ENCODE measurements at places on chromosomes 6 and 20. TPM values are rescaled to one million over a fixed set of nuclear protein-coding genes. Genes with fewer than 3 reads are reported as not detected.
A peak's percentile ranks its signal among the peaks of the same experiment; 100 is the strongest.

Gene GJA10
- not detected for total RNA-seq

Gene PKHD1
- total RNA-seq = 0.40 TPM

Gene NCOA5
- total RNA-seq = 26.9 TPM

Gene PTCRA
- total RNA-seq = not detected

Gene CD109
- 16.8 TPM for total RNA-seq

Gene DPPA5
- not detected for total RNA-seq

Gene UBE3D
- total RNA-seq = 5.0 TPM

Gene AGER
- 5.0 TPM for total RNA-seq

DNA sequence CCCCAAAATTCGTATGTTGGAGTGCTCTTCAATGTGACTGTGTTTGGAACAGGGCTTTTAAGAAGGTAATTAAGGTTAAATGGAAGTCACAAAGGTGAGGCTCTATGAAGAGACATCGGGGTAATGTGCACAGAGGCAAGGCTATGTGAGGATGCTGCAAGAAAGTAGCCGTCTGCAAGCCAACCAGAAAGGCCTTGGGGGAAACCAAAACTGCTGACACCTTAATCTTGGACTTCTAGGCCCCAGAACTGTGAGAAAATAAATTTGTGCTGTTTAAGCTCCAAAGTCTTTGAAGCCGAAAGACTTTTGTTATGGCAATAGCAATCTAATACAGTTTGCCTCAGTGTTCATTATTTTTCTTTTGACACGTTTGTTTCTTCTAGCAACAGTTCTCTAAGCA is 2.4 kb upstream of the IRAK1BP1 start:
- no peak for DNase-seq

- DNase-seq = peak; percentile 77
Measured at GRCh38 chr6:129748901-129749748, 39.1 kb upstream of the ARHGAP18 start.

DNA sequence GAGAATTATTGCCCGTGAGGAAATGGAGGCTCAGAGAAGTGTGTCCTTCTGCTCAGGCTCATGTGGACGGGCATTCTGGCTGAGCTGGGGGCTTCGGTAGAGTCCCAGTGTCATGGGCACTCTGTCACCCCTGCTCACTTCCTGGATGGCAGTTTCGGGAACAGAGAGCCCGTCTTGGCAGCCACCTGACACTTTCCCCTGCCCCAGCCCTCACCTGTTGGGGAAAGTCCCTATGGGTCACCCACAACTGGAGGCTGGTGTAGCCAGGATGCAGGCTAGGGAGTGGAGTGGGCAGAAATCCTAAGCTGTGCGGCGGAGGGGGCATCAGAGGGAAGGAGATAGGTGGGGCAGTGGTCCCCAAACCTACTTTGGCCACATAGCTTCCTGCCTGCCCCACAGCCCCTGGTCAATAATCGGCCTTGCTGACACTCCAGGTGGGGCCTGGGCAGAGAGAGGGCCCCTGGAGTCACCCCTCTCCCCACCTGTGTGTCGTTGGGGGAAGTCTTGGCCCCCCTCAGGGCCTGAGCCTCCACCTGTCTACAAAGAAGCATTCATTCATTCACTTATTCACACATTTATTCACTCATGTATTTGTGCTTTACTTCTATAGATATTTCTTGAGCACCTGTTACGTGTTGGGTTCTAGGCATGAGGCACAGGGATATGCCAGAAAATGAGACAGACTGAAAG is 40.5 kb downstream of the SNAI1 start:
- no peak for DNase-seq

- DNase-seq = no peak
Measured at GRCh38 chr20:34040300-34040995, 46.7 kb downstream of the RALY start.

DNA sequence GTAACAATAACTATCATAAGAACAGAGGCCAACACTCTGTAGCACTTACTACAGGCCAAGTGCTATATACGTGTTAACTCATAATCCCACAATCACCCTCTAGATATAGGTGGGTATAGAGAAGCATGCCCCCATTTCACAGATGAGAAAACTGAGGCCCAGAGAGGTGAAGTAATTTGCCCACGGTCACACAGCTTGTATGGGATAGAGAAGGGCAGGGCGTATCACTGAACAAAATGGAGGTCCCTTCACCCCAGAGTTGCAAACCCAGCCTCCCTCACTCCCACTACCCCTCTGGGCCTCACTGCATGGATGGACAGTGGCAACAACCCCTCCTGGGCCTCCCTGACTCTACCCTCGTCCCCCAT is 31.8 kb upstream of the PTGIS start:
- no peak for DNase-seq

- DNase-seq = no peak
Measured at GRCh38 chr6:45045253-45045601, 282.9 kb upstream of the RUNX2 start.

- DNase-seq = peak; percentile 72
Measured at GRCh38 chr20:44460795-44461141, 14.9 kb upstream of the TTPAL start.

GRCh38 chr6:71028236-71028876 is 71.5 kb upstream of the B3GAT2 start:
- no peak for DNase-seq

GRCh38 chr20:25676164-25676809 is 20.4 kb downstream of the ZNF337 start:
- peak; percentile 72 for DNase-seq

DNA sequence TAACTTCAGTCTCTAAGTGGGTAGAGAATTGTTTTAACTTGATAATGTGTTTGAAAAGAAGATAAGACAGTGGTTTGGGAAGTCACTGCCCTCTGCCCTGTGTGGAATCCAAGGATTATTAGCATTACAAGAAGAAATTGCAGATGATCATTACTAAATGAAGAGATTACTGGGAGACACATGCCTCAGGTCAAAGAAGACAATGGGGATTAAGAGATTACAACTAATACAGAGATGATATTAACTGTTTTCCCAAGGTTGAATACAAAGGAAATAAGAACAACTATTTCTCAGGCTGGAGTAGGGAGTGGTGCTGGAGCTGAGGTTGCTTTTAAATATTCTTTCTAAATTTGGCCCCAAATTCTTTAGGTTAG is 166.0 kb downstream of the TRMT11 start:
- DNase-seq = no peak

GRCh38 chr6:34610819-34611477 is 54.8 kb upstream of the SPDEF start:
- peak; percentile 94 for DNase-seq

DNA sequence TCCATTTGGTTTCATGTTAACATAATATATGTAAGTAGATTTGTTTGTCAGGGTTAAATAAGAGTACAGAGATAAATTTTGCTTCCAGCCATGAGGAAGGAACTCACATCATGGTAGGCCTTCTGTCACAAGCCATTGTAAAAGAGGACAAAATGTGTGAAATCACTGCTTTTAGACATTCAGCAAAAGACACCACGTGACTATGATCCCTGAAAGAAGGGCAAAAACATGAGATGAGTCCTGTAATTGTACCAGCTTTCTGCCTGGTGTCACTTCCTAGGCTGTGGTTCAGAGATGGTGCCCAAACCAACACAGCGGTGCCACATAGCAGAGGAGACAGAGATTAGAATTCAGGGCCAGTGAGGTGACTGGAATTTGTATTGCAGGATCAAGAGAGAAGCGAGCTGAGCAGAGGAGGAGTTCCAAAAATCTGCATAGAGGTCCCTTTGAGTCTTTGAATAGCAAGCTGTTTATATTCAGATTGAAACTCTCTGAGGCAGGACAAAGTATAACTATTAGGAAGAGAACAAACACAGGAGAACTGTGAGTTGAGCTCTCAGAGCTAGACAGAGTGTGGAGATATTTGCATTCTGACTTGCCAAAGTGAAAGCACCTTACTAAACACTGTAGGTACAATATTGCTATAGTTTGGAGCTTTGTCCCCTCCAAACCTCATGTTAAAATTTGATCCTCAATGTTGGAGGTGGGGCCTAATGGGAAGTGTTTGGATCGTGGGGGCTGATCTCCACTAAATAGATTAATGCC is 52.6 kb upstream of the PDE7B start:
- no peak for DNase-seq

DNA sequence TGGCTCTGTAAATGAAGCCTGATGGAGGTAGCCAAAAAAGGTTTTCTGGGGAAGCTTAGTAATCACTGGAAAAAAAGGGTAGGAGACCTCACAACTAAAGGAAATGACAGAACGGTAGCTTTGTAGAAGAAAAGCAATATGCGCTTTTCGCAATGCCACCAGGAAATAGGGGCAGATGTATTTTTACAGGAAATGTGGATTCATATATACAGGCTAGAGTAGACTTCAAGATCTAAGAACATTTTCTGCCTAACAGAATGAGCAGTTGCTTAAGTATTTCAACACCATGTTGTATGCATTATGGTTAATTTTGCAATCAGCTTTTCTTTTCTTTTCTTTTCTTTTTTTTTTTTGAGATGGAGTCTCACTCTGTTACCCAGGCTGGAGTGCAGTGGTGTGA is 219.6 kb downstream of the CD83 start:
- no peak for DNase-seq

DNA sequence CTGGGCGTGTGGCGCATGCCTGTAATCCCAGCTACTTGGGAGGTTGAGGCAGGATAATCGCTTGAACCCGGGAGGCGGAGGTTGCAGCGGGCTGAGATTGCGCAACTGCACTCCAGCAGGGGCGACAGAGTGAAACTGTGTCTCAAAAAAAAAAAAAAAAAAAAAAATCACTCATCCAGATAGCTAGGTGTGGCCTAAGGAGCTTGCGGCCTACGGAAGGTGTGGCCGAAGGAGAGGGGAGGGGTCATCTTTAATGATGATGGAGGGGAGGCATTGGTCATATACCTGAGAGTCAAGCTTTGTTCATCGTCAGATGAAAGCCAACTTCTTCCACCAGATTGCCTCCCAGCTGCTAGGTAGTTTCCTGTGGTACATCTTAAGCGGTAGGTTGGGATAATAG is 801 bp upstream of the PPARD start:
- no peak for DNase-seq

DNA sequence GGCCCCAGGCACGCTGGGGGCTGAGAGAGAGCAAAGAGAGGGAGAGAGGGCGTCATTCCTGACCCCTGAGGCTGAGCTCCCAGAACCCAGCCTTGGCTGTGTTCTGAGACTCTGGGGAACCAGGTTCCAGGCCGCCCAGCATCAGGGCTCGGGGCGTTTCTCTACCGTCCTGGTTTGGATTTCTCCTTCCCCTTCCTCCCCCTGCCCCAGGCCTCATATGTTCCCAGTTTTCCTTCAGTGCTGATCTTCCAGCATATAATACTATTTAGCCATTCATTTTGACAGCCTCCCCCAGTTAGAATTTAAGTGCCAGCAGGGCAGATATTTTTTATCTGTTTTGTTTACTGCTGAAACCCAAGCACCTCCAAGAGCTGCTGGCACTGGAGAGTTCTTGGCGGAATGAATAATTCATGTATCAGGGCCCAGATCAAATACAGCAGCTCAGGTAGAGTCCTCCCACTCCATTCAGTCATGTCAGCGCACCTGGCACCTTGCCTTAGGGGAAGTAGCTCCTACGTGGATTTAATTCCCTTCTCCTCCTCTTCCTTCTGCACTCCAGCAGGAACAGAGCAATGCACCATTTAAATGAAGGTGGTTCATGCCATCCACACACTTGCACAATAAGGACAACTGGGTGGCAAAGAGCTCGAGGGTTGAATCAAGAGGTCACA is 23.4 kb upstream of the FRMD1 start:
- no peak for DNase-seq

GRCh38 chr20:49483018-49483695 is 689 bp upstream of the KCNB1 start:
- no peak for DNase-seq
